ENCODE measurements at places on chromosomes 2 and 18. TPM values are rescaled to one million over a fixed set of nuclear protein-coding genes. Genes with fewer than 3 reads are reported as not detected.

GRCh38 chr18:29556070-29556469, 1379.1 kb upstream of the CDH2 start:
- no peak for DNase-seq

DNA sequence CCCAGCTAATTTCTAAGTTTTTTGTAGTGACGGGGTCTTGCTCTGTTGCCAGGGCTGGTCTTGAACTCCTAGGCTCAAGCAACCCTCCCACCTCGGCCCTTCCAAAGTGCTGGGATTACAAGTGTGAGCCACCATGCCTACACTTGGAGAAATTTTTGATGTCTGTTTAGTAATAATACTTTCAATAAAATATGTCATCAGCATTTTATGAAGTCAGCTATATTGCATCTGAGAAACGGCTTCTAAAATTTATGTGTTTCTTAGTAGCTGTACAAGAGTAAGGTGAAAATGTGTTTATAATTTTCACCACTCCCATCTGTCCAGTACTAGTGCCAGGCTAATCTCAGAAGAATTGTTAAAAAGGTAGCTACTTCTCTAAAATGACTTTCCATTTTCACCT, 46.8 kb downstream of the GULP1 start:
- no peak for DNase-seq

GRCh38 chr18:40366521-40366920, 1588.5 kb upstream of the PIK3C3 start:
- no peak for DNase-seq

GRCh38 chr18:74356959-74357358, 41.3 kb downstream of the C18orf63 start:
- DNase-seq, result no peak

CCDC85A gene
- 4.7 TPM for total RNA-seq

- no peak for DNase-seq
Measured at GRCh38 chr2:52084759-52085158, 1052.8 kb upstream of the NRXN1 start.

MAB21L4 gene
- 21.1 TPM for total RNA-seq

DNA sequence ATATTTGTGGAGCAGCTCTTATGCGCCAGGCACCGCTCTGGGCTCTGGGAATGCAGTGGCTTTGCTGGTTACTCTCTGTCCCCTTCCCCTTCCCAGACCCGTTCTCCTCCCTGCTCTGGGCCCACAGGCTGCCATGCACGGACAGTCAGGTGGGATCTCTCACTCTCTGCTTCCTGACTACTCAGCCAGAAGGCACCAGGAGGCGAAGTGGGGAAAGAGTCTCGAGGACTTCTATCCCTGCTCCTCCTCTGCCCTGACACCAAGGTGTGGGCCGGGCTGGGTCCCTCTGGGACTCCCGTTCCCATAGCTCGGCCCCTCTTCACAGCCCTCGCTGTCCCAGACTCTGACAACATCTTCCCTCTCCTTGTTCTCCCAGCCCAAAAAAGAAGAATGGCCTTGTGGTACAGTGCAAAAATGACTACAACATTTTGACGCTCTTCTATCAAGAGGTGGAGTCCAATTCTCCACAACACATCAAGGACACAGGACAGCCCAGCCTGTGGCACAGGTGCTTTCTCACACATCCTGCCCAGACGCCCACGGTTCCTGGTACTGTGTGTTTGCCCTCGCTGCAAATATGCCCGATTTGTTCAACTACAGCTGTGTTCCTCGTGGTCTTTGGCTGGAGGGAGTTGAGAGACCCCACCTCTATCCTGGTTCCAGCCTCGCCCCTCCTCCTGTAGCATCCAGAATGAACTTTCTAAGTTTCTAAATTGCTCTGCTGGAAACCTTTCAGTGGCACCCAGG, 14.0 kb upstream of the DUSP2 start:
- DNase-seq, result no peak

EDAR gene
- total RNA-seq, result 0.74 TPM

GRCh38 chr2:136505462-136505861, 259.9 kb upstream of the THSD7B start:
- no peak for DNase-seq

DNA sequence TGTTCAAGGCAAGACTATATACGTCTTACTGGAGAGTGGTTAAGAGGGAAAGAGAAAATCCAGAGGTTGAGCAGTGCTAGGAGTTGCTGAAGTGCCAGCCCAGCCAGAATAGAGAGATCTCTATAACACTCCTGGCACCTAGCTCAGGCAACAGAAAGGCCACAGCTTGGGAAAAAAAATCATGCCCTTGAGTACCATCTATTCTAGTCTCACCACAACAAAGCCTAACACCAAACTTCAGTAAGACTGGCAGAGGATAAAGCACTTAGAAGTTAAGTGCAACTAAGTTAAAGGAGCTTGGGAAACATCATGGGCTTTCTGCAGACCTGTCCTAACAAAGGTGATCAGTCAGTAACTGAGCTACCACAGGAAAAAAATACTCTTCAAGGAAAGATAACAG, 24.2 kb downstream of the INO80C start:
- no peak for DNase-seq

DNA sequence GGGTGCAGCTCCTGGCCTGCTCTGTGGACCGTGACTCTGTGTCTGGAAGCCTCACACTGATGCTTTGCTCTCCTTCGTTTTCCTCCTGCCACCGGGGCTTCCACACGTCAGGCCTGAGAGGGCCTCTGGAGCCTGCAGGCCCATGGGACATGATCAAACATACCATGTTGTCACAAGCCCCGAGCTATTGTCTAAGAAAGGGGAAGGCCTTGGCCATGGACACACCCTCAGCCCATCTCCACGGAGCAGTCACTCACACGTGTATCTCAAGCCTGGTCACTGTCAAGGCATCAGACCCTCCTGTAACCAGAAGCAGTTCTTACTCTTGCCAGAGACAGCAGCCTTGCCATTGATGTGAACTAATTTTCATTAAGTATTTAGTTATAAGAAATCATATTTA, 814.1 kb upstream of the SALL3 start:
- DNase-seq, result no peak

HNRNPLL gene
- 33.9 TPM for total RNA-seq

Measured in vagina (tissue), 2 donors.